Peyer's patch (tissue), 4 donors: ENCODE measurements at places on chromosomes 7 and 10. TPM values are rescaled to one million over a fixed set of nuclear protein-coding genes. Genes with fewer than 3 reads are reported as not detected.

- DNase-seq = no peak
Observed at GRCh38 chr7:3333861-3334260, 32.8 kb downstream of the SDK1 start.

DNA sequence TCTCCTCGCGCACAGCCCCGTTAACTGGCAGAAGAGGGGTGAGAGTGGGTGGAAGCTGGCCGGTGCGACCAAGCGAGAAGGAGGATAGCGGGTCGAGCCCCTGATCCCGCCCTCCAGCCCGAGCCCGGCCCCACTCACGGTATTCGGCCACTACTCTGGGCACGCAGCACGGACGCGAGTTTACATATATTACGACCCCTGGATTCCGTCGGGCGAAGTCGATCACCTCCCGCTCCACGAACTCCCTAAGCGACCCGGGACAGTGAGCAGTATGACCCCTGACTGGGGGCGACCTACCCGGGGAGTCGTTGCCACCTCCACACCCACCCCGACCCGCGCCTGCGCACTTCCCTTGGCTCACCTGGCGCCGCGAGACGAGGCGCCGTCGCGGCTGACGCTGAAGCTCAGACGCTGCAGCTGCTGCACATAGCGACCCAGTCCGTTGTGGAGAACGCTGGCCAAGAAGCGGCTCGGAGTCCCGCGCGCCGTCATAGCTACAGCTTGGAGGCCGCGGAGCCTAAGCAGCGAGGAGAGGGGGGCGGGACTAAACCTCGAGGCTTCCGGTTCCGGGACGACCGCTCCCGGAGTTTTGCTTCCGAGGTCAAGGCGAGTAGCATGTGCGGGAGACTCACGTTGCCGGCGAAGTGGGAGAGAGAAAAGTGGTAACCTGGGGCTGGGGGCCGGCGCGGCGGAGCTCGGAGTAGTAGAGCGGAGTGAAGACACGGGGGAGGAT, at the start of the genes MRPL43 and TWNK:
Gene MRPL43, minus strand, starts transcription at position 546 of the 733 bp plus-strand sequence. Its CDS starts 54 bp downstream, at position 492.
Gene TWNK, plus strand, starts transcription at position 592 of the 733 bp plus-strand sequence. CDS start 668 bp downstream, outside the sequence.
- DNase-seq = peak; percentile 82

DNA sequence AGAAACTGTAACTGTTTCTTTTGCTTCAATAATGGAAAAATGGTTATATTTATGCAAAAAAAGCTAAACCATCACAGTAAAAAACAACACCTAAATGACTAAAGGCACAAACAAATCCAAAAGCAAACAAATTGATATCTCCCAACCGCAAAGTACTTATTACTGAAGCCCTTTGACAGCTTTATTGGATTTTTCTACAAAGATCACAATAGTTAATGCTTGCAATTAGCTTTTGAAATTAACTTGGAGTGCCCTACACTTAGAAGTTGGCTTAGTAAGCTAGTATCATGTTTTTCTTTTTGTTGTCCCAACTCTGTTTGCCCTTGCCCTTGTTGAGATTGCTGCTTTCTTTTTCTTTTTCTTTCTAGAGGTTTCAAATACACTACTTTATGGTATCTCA, 257.5 kb downstream of the INHBA start:
- DNase-seq = no peak

DNA sequence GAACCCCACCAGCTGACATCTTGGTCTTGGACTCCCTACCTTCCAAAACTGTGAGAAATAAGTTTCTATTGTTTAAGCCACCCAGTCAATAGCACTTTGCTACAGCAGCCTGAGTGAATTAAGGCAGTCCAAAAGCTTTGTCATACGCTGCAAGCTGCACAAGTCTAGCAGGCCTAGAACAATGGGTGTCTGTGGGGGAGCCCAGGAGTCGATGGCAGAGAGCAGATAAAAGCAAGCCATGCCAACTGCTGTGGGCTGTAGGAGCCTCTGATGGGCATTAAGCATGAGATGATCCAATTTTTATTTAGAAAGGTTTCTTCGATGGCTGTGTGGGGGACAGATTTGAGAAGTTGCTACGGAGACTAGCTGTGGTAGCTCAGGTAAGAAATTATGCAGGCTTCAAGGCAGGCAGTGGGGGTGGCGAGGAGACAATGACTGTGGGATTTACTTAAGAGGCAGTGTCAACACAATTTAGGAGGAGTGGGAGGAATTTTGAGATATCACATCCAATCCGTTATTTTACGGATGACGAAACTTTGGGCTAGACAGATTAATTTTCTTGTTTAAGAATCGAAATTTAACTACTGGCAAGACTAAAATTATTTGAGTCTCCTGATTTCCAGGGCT, 110.4 kb downstream of the NRCAM start:
- no peak for DNase-seq

DNA sequence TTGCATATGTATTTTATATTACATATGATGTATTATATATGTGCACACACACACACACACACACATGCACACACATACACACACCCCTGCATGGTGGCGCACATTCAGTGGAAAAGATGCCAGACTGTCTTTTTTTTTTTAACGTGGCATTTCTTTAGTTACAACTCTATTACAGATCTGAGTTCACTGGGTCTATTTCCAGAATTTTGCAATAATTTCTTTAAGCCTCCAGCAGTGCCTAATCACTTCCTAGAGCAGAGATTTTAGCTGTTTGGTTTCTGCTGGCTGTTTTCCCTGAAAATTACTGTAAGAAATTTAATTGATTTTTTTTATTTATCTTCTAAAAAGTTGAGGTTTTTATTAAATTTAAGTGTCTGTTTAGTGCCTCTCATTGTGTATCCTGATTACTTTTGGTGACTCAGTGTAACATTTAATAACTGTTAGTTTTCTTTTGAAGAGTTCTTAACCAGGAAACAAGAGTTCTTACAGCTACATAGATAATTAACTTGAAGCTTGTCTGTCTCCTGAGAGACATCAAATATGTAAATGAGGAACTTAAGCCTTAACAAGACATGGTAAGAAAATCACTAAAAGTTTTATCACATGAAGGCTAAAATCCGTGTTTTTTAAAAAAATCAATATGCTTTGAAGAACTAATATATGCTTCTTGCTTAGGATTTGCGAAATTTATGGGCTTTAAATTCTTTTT, 232.0 kb downstream of the MDFIC start:
- DNase-seq = no peak

PON1 gene
- total RNA-seq = not detected

- DNase-seq = no peak
Observed at GRCh38 chr10:78685466-78686103, 383.2 kb upstream of the ZMIZ1 start.

SLC13A1 gene
- 33.8 TPM for total RNA-seq

ERVW-1 gene
- not detected for total RNA-seq

DNA sequence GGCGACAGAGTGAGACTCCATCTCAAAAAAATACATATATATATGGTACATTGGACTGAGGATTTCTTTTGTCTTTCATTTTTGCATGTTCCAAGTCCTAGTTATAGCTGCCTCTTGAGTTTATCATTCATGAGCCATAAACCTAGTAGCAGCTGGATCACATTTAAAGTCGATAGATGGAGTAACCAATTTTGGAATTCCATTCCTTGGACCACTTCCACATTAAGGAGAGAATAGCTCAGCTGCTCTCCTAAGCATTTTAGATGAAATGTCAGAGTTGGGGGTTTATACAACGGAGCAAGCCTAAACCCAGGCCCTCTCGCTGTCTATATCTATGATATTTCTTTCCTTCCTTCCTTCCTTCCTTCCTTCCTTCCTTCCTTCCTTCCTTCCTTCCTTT, 141.2 kb downstream of the LYZL1 start:
- DNase-seq = no peak

DNA sequence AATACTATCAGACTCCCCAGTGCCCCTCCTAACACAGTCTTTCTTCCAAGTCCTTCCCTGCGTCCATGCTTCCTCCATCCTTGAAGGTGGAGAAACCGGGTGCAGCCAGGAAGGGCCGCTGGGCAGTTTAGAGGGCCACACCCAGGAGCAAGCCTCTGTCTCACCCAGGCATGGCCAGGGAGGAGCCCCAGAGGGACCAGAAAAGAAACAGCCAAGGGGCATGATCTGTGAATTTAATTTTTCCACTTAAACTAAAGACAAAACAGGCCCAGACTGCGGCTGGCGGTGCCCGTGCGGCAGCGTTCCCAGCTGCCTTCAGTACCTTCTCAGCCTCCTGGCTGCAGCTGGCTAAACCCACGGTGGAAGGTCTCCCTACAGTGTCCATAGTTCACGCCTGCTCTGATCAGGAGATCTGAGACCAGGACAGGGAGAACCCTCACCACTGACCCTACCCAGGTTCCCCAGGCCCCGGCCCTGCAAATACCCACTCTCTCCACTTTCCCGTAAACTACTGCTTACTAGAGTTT, 12.9 kb downstream of the UNCX start:
- DNase-seq = no peak

EMX2 gene
- not detected for total RNA-seq

PAX4 gene
- not detected for total RNA-seq

GRCh38 chr10:31836569-31837406, 91.8 kb downstream of the ARHGAP12 start:
- DNase-seq = no peak

DNA sequence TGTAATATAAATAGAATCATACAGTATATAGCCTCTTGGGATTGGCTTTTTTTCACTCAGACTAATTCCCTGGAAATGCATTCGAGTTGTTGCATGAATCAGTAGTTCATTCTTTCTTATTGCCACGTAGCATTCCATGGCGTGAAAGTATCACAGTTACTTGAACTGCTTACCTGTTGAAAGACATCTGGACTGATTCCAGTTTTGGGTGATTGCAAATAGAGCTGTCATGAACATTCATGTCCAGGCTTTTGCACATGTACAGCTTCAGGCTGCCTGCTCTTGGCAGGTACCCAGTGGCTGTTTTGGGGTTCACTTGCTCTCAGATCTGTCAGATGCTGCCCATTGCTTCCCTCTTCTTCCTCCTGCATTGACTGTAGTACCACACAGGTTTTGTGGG, 54.9 kb downstream of the LRGUK start:
- DNase-seq = no peak

DNA sequence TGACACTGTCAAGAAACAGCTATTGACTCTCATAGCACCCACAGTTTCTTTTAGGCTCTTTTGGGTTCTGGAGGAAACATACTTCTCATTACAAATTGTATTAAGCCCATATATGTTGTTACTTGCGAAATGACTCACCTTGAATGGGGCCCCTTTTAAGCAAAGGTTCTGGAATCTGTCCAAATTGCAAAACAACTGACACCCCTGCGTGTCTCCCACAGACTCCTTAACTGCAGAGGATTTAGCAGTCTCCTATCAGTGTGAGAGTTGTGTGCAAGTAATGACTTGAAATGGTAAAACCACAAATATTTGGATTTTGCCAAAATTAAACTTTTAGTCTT, 192.3 kb downstream of the DNAJC1 start:
- no peak for DNase-seq

DNA sequence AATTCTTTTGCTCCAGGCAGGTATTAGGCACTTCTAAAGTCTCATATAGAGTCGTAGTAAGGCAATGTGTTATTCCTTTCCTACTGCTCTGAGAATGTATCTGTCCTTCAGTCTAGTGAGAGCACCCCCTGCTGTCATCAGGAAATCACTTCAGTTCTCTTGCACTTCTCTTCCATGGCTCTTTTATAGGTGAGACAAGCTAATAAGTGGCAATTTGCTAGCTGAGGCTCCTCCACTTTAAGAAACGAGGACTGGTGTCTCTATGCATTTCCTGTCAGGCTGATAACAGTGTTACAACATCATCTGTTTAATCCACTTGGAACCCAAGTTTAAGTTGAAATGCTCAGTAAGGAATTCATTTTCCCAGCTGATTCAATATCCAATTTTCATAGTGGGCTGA, 350.6 kb downstream of the TFEC start:
- no peak for DNase-seq

ITGB8 gene
- 20.6 TPM for total RNA-seq
